ENCODE measurements at places on chromosomes 2 and 18.

- peak; percentile 47 for DNase-seq
Observed at GRCh38 chr2:105129722-105130232, 91.9 kb downstream of the MRPS9 start.

DNA sequence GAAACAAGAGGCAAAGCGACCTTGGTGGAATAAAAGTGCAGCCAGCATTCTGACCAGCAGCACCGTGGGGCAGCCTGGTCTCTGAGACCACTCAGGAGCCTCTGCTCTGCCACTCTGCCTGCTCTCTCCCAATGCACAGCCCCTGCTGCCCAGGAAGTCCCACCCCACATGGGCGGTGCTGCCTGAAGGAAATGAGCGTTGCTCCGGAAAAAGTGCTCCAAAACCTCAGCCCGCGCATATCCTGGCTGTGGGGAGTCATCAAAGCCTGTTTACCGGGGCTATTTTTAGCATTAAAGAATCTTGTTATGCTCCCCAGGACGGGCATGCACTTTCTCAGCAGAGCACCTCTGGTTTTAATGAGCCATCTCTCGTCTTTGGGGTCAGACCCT lies 54.5 kb downstream of the EPAS1 start:
- no peak for DNase-seq

GRCh38 chr2:157194844-157195243 lies 62.7 kb upstream of the GALNT5 start:
- no peak for DNase-seq

DNA sequence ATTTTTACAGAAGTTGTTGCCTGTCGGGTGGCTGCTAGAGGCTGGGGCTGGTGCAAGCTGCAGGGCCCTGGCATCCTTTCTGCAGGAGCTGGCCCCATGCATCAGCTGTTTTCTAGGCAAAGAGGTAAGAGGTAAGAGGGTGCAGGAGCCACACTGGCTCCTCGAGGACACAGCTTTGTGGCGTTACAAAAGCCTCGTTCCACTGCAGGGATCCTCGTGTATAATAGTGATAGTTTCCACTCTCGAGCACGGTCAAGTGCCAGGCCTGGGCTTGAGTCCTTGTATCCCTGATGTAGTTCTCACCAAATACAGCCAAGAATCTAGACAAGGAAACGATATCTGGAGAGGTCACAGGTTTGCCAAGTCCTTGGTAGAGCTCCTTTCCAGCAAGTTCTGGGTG lies 33.2 kb upstream of the FHOD3 start:
- DNase-seq, result no peak

GRCh38 chr2:222298311-222299150 lies at the start of gene PAX3:
TSS of gene PAX3 (minus strand) at chr2:222298998. CDS start at chr2:222298615, 383 bp downstream.
- no peak for DNase-seq

DNA sequence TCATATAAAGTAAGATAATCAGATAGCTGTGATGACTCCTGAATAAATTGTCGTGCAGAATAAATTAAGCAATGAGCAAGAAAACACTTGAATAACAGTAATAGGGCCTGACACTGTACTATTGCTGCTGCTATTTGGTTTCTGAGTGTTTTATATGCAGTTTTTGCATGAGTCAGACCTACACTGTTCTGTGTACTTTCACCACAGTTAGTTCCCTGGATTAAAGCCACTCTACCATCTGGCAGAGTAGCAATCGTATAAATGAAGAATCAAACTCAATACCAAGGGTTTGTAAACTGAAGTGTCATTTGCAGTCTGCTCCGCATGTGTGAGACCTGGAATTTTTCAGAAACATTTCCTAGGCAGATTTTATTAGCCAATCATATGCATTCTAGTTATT lies 398.6 kb upstream of the CDH7 start:
- DNase-seq, result no peak

DNA sequence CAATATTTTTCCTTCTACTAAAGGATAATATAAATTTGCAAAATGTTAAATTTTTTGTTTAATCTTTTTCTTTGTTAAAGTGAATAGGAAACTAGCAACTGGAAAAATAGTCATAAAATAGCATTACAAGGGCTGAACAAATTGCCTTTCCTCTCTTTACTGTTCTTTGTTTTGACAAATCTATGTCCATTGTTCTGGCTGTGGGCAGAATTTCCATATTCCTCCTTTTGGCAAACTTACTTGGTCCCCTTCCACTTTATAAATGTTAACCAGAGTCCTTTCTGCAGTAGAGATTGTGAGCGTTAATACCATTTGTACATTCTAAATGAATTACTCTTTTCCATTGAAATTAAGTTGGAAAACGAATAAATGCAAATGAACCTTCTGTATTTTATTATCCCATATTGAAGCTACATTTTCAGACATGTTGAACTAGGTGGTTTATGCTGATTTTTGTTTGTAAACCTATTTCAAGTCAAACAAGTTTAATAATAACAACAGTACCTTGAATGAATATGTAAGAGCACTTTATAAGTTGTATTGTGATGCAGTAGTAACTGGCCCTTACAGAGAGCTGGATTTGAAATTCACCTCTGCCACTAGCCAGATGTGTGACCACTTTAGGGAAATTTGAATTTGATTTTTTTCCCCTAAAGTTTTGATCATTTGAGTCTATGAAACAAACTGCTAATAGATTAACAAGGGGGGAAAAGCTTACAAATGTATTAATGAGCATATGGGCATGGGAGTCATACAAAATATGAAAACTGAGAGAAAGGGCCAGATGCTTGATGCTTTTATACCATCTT lies 3.3 kb downstream of the RNF125 start:
- DNase-seq, result no peak

DNA sequence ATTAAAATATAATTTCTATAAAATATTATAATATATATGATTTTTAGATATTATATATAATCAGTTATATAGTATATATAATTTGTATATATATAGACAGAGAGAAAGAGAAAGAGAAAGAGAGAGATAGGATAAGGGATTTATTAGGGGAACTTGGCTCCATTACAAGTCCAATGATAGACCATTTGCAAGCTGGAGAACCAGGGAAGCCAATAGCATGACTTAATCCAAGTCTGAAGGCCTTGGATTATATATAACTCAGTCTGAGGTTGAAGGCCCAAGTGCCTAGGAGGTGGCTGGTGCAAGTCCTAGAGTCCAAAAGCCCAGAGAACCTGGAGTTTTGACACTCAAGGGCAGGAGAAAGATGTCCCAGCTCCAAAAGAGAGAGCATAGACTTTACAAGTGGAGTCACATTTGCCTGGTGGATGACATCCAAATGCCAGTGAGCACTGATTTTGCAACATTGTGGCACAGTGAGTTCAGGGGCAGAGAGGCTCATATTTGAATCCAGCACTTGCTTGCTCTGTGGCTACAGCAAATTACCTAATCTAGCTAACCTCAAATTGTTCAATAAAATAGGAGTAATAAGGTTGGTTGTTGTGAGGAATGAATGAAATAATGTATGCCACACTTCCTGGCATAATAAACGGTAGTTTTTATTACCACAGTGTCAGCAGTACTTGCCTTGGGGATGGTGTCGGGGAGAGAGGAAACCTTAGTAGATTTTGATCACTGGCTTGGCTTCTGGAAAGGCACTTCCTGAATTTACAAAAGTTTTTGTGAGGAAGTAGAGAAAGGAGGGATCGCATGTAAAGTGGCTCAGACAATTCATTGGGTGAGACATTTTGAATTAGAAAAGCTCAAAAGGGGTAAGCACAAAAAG lies 69.6 kb upstream of the CD28 start:
- DNase-seq, result no peak

GRCh38 chr2:203585516-203585915 lies 50.4 kb upstream of the RAPH1 start:
- DNase-seq, result no peak

DNA sequence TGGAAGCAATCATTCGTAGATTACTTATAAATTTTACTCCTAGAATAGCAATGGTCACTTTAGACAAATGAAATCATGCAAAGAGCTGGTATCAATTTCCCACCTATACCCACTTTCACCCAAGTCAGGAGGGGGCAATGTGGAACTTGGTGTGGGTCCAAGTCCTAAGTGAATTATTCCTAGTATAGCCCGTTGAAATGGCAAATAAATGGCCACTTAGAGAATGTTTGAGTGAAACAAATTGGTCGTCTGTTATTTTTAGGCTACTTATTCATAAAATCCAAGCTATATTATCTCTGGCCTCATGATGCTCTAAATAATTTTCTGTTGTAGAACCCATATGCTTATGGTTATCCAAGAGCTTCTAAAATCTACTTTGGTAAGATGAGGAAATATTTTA lies 98.1 kb downstream of the MYO3B start:
- DNase-seq, result no peak

- DNase-seq, result no peak
Observed at GRCh38 chr18:22267225-22267624, 97.8 kb downstream of the GATA6 start.

GRCh38 chr2:231821908-231822307 lies 35.7 kb downstream of the COPS7B start:
- DNase-seq, result no peak

- no peak for DNase-seq
Observed at GRCh38 chr2:118464546-118465265, 376.4 kb downstream of the INSIG2 start.

DNA sequence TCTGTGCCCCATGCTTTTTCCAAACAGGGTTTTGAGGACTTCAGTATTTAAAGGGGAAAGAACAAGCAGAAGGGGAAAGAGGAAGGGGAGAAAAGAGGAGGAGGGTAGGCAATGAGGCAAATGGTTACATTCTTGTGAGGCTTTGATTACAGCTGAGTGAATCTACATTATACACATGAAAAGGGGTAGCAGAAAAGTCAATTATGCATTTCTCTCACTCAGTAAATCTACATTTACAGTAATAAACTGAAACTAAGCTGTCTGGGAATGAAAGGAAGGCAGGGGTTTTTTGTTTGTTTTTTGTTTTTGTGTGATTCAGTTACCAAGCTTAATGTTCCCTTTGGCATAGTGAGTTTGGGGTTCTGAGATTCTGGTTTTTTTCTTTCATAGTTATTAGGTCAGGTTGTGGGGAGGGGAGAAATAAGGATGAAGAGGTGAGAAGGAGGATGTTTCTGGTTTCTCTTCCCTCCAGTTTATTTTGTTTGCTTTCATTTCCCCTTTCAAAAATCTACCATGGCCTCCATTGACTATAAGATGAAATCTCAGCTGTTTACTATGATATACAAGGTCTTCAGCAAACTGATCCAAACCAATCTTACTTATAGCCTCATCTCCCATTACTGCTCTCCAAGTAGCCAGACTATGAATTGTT lies 18.7 kb downstream of the C18orf63 start:
- no peak for DNase-seq

DNA sequence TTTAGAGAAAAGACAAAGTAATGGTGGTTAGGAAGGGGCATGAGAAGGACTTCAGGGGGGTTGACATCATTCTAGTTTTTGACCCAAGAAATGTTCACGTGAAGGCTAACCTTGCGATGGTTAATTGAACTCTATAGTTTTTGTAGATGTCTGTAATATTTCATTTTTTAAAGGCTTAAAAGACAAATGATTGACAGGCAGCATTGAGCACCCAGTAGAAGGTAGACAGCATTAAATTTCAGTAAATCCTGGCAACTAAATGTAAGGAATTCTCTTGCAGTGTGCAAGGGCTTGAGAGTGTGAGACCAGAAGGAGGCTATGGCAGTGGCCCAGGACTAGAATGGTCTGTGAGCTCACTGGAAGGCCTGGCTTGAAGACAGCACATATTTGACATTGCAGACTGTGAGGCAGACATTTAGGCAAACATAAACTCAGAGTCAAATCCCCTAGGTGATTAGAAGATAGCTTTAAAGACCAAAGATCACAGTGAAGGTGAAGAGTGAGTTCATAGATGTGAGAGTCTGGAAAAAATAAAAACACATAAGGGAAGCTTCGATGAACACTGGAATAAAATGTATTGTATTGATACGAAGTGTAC lies 100.1 kb upstream of the MAP4K4 start:
- no peak for DNase-seq

DNA sequence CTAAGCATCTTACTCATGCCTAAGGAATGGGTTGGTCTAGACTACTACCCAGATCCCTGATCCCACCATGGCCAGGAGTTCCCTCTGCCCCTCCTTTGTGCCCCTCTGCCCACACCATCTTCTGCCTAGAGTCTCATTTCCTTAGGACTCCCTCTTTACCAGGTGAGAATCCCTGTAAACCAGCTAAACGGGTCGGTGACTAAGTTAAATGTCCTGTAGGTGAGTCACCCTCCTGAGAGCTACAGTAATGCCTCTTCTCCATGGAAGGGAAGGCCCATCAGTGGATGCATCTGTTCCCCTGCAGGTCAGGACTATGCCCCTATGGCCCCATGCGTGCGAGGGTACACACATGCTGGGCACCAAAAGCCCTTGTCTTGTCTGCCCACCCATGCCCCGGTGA lies 25.4 kb downstream of the PTGR3 start:
- no peak for DNase-seq

- peak; percentile 44 for DNase-seq
Observed at GRCh38 chr18:12391487-12392165, 14.6 kb upstream of the AFG3L2 start.

DNA sequence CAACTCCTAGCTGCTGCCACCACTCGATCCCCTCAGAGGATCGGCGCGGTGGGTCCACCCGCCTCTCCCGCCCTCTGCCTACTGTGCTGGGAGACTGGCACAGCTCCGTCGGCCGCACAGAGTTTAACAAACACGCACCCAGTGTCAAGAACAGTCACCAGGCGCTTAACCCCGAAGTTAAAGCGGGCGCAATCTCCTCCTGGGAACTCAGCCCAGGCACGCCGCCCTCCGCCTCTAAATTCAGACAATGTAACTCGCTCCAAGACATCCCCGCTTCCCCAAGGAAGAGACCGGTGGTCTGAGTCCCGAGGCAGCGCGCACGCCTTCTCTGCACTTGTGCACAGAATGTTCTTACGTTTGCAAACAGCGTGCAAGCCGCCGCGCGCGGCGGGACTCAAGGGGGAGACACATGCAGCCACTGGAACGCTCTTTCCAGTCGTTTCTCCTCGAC lies 533 bp downstream of the CXCR4 start:
- DNase-seq, result no peak

DNA sequence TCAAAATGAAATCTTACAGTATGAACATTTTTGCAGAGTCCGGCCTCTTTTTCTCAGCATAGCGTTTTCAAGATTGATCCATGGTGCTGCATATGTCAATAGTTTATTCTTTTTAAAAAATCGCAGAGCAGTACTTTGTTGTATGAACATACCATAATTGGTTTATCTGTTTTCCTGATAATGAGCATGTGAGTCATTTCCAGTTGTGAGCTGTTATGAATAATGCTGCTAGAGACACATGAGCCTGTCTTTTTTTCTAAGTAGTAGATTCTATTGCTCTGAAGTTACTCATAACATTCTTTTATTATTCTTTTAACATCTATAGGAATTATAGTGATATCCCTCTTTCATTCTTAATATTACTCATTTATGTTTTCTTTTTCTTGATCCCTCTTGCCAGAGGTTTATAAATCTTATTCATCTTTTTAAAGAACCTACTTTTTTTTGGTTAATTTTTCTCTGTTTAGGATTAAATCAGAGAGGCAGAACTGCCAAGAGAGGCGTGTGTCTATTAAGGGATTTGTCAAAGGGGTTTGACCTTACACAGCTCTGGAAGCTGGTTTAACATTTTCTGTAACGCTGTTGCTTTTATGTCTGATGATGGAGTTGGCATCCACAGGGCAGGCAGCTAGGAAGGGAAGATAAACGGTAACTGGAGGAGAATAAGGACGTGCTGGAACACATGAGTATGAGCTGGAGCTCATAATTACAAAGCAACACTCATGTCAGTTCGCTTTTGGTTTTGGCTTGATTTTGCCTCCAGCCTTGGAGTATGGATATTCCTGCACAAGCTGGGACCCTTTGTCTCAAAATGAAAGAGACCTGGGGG lies 47.4 kb downstream of the MGAT5 start:
- DNase-seq, result no peak

GRCh38 chr2:185771396-185771795 lies 32.8 kb downstream of the FSIP2 start:
- no peak for DNase-seq
